WERI-Rb-1 (cell line): ENCODE measurements at places on chromosomes 7 and 10.

DNA sequence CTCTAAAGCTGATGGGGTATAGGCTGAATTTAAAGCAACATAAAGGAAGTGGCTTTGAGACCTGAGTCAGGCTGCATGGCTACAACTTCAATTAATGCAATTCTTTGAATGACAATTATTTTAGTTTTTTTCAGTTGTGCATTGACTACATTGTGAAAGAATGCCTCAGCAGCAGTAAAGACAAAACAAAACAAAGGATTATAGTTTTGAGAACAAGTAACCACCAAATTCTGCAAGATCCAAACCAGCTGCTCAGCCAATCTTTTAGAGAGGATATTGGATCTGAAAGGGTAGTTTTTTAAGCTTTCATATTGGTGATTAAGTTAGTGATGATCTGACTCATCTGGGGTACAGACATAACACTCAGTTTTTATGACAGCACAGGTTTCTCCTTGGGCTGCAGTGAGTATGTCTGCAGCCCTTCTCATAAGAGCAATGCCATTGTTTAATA is 40.6 kb upstream of the ABCA13 start:
- no peak for DNase-seq

GRCh38 chr10:1141261-1141660 is 85.1 kb downstream of the WDR37 start:
- DNase-seq, result no peak

- no peak for DNase-seq
Observed at GRCh38 chr10:110762849-110763211, 108.9 kb upstream of the PDCD4 start.

DNA sequence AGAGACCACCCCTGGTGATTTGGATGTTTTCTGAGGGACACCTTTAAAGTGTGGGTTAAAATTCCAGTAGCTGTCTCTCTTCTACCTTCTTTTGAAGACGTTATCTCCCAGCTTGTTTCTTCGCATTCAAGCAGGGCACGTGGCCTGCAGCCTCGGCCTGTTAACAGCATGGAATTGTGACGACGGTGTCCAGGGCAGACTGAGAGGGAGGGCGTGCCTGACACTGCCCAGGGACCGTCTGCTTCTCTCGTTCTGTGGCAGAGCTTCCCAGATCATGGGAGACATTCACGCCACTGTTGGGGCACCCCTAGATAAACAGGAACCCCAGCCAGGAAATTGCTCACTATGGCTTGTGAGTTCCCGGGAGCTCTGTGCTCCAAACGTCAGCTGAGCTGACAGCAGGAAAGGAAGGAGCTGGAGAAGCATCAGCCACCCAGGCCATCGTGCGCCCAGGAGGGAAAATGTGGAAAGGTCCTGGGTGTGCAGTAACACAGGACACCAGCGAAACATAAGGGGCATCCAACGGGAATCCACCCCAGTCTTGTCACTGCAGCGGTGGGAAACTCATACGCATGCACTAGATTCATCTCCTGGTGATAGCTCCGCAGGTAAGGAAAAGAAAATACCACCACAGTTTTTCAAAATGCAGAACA is 41.1 kb upstream of the RBM33 start:
- no peak for DNase-seq

- DNase-seq, result no peak
Observed at GRCh38 chr10:102611514-102612087, 32.7 kb upstream of the TRIM8 start.
